ENCODE measurements at places on chromosomes 4 and X. TPM values are rescaled to one million over a fixed set of nuclear protein-coding genes. Genes with fewer than 3 reads are reported as not detected.

DNA sequence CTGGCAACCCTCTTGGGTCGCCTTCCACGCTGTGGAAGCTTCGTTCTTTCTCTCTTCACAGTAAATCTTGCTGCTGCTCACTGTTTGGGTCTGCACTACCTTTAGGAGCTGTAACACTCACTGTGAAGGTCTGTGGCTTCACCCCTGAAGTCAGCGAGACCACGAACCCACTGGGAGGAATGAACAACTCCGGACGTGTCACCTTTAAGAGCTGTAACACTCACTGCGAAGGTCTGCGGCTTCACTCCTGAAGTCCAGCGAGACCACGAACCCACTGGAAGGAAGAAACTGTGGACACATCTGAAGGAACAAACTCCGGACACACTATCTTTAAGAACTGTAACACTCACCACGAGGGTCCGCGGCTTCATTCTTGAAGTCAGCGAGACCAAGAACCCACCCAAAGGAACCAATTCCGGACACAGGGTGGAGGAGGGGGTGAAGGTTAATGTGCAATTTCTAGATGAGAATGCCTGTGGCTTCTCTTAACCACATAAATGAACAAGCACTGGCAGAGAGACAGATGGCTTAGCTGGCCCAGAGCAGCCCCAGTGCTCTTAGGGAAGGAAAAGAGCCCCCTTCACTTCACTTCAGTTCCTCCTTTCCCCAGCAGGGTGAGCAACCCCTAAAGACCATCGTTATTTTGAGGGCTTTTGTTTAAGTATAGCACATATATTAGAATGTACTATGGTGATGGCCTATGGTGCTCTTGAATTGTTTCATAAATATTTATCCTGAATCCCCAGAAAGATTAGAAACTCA is 73.0 kb downstream of the LUZP4 start:
- no peak overlapping the region for H3K27ac ChIP-seq
- no peak overlapping the region for H3K4me3 ChIP-seq
- no peak for DNase-seq
- H3K4me1 ChIP-seq: peaks cover 42% of the 10 kb centered on the region

Gene MED14
- total RNA-seq: 52.7 TPM

GRCh38 chr4:179927473-179927872 is 2315.7 kb upstream of the TENM3 start:
- H3K27me3 ChIP-seq: no peaks in the 10 kb centered on the region
- no peak overlapping the region for H3K27ac ChIP-seq
- no peak for DNase-seq
- H3K36me3 ChIP-seq: no peaks in the 10 kb centered on the region
- no peak overlapping the region for H3K4me3 ChIP-seq
- no peaks in the 10 kb centered on the region for H3K4me1 ChIP-seq

Gene TLR6
- 0.19 TPM for total RNA-seq

DNA sequence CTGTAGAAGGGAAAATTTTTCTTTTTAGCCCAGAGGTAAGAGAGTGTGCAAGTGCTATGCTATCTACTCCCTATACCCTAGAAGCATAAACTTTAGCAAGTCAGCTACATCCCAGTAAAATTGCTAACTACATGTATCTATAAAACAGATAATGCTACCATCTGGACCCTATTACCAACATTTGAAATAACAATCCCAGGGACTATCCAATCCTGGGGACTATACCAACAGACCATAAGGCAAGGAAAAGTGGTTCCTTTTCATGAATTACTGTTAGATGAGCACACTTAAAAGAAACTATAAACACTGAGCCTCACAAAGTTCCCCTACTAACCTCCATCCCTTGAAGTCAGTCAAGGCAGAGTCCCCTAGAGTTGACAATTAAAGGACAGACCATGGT is 213.6 kb upstream of the VEGFC start:
- H3K4me3 ChIP-seq: no peak overlapping the region
- H3K27ac ChIP-seq: no peak overlapping the region
- DNase-seq: no peak
- H3K27me3 ChIP-seq: no peaks in the 10 kb centered on the region
- no peaks in the 10 kb centered on the region for H3K4me1 ChIP-seq

Gene ITGB1BP2
- 7.1 TPM for total RNA-seq

Gene EXOC1L
- not detected for total RNA-seq

- DNase-seq: no peak
- H3K27me3 ChIP-seq: no peaks in the 10 kb centered on the region
- peak overlapping the region; percentile 99 for H3K27ac ChIP-seq
- peaks cover 10% of the 10 kb centered on the region for H3K36me3 ChIP-seq
- peaks cover 37% of the 10 kb centered on the region for H3K4me1 ChIP-seq
- peak overlapping the region; percentile 93 for H3K4me3 ChIP-seq
These were observed 10.9 kb downstream of the DLG3 start for GRCh38 chrX:70455366-70456202.

Gene VGLL1
- total RNA-seq: not detected

Gene BOD1L1
- total RNA-seq: 31.9 TPM

DNA sequence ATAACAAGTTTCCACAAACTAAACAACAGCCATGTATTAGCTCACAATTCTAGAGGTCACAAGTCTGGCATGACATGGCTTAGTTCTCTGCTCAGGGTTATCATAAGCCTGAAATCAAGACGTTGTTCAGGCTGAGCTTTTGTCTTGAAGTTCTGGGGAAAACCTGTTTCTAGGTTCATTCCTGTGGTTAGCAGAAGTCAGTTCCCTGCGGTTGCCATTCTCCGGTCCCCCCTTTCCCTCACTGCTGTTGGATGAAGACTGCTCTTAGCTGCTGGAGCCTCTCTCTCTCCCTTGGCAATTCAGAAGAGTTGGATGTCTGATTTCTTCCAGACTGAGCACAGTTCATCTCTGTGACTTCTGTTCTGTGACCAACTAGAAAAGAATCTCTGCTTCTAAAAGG is 962.6 kb downstream of the PCDH7 start:
- H3K27ac ChIP-seq: no peak overlapping the region
- H3K27me3 ChIP-seq: no peaks in the 10 kb centered on the region
- H3K4me1 ChIP-seq: no peaks in the 10 kb centered on the region
- no peak overlapping the region for H3K4me3 ChIP-seq
- DNase-seq: no peak

- H3K27ac ChIP-seq: peak overlapping the region; percentile 95
- H3K27me3 ChIP-seq: no peaks in the 10 kb centered on the region
- no peak for DNase-seq
These were observed 250.0 kb upstream of the NDST3 start for GRCh38 chr4:117784266-117784665.

Gene SERTM2
- total RNA-seq: 0.11 TPM

DNA sequence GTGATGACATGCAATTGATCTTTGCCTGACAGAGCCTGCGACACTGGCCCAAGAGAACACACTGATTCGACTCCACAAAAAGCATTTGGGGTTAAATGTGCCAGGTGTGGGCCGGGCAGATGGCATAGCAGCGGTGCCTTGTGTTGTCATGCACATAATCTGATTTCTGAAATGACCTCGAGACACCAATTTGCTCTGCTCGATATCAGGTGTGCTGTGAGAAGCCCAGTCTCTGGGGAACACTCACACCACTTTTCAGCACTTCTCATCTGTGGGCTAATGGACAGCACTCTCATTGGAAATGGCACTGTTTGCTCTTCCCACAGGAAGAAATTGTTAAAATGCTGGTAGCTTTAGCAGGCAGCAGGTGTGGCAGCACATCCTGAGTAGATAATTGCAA is 738.3 kb upstream of the TENM3 start:
- H3K4me1 ChIP-seq: peaks cover 47% of the 10 kb centered on the region
- no peak for DNase-seq
- no peaks in the 10 kb centered on the region for H3K36me3 ChIP-seq

Gene GAGE12E
- not detected for total RNA-seq

Gene IDUA
- 18.0 TPM for total RNA-seq

Gene ZNF674
- total RNA-seq: 6.2 TPM

GRCh38 chr4:89617317-89617716 is 219.6 kb downstream of the SNCA start:
- H3K4me1 ChIP-seq: peaks cover 27% of the 10 kb centered on the region
- no peak overlapping the region for H3K4me3 ChIP-seq
- H3K36me3 ChIP-seq: no peaks in the 10 kb centered on the region
- no peak for DNase-seq
- no peak overlapping the region for H3K27ac ChIP-seq

DNA sequence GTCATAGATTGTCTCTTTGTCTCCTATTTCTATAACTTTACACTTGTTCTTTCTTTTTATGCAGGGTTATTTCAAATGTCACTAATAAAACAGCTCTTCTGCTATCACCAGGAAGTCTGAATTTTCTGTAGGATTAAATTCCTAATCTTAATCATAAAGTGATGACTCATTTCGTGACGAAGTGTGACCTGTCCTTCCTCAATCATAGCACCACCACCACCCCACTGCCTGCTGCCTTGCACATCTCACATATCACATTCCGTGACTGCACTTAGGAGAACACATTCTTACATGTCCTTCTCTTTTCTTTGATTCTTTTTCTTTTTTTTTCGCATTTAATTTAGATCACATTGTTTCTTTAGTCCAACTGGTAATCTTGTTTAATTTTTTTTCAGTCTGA is 57.7 kb upstream of the UGT2B7 start:
- H3K36me3 ChIP-seq: no peaks in the 10 kb centered on the region
- no peak overlapping the region for H3K27ac ChIP-seq
- H3K27me3 ChIP-seq: no peaks in the 10 kb centered on the region
- H3K4me3 ChIP-seq: no peak overlapping the region
- H3K4me1 ChIP-seq: peaks cover 12% of the 10 kb centered on the region

Gene PABPC1L2B
- not detected for total RNA-seq

GRCh38 chrX:118603981-118604380 is 108.4 kb downstream of the DOCK11 start:
- DNase-seq: peak; percentile 16
- H3K4me1 ChIP-seq: peaks cover 4% of the 10 kb centered on the region
- no peak overlapping the region for H3K4me3 ChIP-seq
- H3K27ac ChIP-seq: no peak overlapping the region
- H3K36me3 ChIP-seq: no peaks in the 10 kb centered on the region

- no peak for DNase-seq
- H3K27ac ChIP-seq: no peak overlapping the region
- H3K36me3 ChIP-seq: peaks cover 3% of the 10 kb centered on the region
- peaks cover 96% of the 10 kb centered on the region for H3K27me3 ChIP-seq
- peak overlapping the region; percentile 47 for H3K4me3 ChIP-seq
These were observed 8.4 kb downstream of the ARX start for GRCh38 chrX:25007059-25008053.

Gene TEX13B
- total RNA-seq: not detected

GRCh38 chr4:109419679-109420078 is 13.9 kb upstream of the SEC24B start:
- H3K4me1 ChIP-seq: peaks cover 17% of the 10 kb centered on the region
- no peaks in the 10 kb centered on the region for H3K27me3 ChIP-seq
- H3K27ac ChIP-seq: no peak overlapping the region
- no peak for DNase-seq
- H3K36me3 ChIP-seq: no peaks in the 10 kb centered on the region

Gene HAUS3
- 26.9 TPM for total RNA-seq

Gene MID1
- 47.1 TPM for total RNA-seq

DNA sequence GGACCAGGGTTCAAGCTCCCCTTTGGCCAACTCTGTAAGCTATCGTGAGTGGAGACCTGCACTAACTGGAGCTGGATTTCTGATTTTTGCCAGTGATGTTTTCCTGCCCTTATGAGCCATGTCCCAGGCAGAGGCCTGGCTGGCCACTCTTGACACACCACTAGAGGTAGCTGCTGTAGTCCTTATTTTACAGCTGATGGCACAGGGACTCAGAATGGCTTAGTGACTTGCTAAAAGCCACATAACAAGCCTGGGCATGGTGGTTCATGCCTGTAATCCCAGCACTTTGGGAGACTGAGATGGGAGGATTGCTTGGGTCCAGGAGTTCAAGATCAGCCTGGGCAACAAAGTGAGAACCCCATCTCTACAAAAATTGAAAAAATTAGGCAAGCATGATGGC is 33.4 kb downstream of the CYTL1 start:
- DNase-seq: no peak
- no peaks in the 10 kb centered on the region for H3K27me3 ChIP-seq
- H3K36me3 ChIP-seq: no peaks in the 10 kb centered on the region

DNA sequence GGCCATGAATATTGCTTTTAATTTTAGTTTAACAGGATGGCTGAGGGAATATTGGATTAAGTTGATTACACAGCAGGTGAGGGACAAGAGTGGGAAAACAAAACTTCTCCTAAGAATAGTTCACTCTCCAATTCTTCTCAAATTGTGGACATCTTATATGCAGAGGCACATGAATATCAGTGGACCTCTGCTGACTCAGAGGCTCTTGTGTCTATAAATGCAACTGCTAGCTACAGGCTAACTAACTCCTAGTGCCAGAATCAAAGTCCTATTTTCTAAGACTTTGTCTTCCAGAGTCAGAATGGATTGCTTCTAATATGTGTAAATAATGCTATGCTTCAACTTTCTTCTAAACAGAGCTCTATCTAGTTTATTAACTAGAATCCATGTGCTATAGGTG is 175.8 kb downstream of the IL15 start:
- H3K27me3 ChIP-seq: no peaks in the 10 kb centered on the region
- H3K4me1 ChIP-seq: no peaks in the 10 kb centered on the region
- DNase-seq: no peak
- no peak overlapping the region for H3K27ac ChIP-seq
- H3K36me3 ChIP-seq: no peaks in the 10 kb centered on the region

GRCh38 chrX:70478526-70479245 is 34.1 kb downstream of the DLG3 start:
- H3K27me3 ChIP-seq: no peaks in the 10 kb centered on the region
- H3K4me1 ChIP-seq: peaks cover 50% of the 10 kb centered on the region
- no peak overlapping the region for H3K27ac ChIP-seq
- no peak for DNase-seq

DNA sequence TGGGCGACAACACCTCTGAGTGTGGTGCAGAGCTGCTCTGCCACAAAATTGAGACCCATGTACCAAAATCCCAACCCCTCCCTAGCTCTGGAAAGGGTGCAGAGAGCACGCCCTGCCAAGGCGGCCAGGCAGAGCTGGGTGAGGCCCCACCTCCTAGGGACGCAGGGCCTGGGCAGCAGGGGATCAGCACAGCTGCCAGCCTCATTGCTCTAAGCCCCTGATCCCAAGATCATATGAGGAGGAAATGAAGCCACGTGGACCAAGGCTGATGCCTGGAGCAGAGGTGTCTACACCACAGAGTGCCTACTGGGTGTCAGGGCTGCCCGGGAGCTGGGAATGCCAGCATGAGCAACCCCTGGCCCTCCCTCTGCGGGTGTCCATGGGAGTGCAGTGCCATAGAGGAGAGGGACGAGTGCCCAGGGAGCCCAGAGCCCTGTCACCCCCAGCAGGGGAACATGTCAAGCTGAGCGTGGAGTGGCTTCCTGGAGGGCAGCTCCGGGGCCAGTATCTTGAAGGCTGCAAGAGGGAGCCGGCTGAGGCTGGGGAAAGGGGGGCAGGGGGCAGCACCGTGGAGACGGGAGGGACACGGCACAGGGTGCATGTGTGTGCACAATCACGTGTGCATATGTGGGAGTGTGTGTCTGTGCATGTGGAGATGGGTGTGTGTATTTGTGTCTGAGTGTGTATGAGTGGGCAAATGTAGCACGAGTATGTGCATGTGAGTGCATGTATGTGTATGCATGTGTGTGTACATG is 63.9 kb upstream of the PSAPL1 start:
- peaks cover 11% of the 10 kb centered on the region for H3K4me1 ChIP-seq
- DNase-seq: no peak
- no peak overlapping the region for H3K4me3 ChIP-seq
